ENCODE measurements at places on chromosomes 13 and 19. TPM values are rescaled to one million over a fixed set of nuclear protein-coding genes. Genes with fewer than 3 reads are reported as not detected.
A peak's percentile ranks its signal among the peaks of the same experiment; 100 is the strongest.

DNA sequence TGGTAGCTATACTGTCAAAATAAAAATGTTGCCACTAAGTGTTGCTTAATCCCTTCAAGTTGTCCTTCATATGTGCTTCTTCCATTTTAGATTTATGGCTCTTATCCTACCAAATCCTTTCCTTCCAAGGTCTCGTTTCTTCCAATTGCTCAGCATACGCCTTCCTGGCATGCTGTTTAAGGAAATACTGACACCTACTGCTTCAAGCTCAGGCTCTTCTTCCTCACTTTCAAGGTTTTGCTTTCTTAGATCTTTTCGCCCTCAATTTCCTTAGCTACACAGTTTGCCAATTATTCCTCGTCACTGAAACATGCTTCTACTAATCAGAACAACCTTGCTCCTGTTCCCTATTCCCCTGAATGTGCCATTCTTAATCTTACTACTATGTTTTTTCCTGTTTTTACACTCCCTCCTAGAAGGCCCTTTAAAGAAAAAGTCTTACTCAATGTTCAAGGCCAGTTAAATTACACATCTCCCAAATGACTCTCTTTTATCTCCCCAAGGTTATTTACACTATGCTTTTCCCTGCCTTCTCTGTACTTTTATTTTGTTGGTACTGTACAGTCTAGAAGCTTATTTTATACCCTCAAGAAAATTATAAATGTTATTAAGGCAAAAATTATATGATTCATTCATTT is 343.1 kb downstream of the MZT1 start:
- no peak for DNase-seq

- DNase-seq: peak; percentile 87
Observed at GRCh38 chr13:45047394-45048310, 58.3 kb downstream of the GPALPP1 start.

DNA sequence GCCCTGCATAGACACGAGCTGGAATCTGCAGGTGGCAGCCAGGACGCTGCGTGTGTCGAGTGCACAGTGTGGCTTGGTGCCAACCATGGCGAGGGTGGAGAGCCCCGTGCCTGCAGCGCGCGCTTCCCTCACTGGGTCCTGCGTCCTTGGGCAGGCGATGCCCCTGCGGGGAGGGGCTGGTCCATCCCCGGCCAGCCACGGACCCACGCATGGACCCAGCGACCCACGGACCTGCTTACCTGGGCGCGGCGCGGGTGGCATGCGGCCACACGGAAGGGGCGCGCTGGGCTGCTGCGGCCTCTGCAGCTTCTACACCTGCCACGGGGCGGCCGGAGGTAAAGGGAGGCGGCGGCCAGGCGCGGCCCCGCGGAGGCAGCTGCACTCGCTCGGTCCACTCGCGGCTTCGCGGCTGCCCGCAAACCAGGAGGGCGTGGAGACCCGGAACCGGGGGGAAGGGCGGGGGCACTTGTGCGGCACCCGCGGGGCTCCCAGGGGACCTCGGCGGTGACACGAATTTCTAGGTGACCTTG is 569 bp upstream of the MCF2L start:
- peak; percentile 43 for DNase-seq

GRCh38 chr13:57724486-57725272 is 93.1 kb downstream of the PCDH17 start:
- DNase-seq: peak; percentile 86

- DNase-seq: no peak
Observed at GRCh38 chr13:76825430-76825829, 60.8 kb downstream of the KCTD12 start.

GRCh38 chr19:29539670-29540069 is 13.9 kb downstream of the VSTM2B start:
- no peak for DNase-seq

DNA sequence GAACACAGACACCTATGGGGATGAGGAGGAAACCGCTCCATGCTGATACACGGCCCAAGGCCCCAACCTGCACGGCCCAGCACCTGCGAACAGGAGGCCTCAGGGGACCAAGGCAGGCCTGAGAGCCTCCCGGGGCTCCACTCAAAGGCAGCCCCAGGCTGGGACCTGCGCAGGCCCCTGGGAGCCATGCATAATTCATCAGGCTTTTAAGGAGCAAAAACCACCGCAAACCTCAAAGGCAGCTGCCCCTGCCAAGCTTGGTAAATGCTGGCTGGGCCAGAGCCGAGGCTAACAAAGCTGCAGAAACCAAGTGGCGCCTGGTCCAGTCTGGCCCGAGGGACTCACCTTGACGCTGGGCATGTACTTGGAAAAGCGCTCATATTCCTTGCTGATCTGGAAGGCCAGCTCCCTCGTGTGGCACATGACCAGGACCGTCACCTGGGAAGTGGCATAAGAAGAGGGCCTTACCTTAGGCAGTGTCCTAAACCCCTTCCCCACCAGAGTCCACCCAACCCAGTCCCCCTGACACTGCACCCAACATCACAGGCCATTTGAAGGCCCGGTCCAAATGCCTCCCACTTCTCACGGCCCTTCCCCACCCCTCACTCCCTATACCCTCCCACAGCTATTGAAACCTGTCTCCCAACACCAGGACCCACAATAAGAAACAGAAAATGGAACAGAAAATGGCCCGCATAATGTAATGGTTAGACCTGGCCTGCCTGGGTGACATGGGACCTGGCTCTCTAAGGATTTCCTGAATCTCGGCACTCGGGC is 7.8 kb downstream of the DDX39A start:
- DNase-seq: no peak

- DNase-seq: peak; percentile 66
Observed at GRCh38 chr13:63910511-63910910, 2494.9 kb upstream of the PCDH20 start.

DNA sequence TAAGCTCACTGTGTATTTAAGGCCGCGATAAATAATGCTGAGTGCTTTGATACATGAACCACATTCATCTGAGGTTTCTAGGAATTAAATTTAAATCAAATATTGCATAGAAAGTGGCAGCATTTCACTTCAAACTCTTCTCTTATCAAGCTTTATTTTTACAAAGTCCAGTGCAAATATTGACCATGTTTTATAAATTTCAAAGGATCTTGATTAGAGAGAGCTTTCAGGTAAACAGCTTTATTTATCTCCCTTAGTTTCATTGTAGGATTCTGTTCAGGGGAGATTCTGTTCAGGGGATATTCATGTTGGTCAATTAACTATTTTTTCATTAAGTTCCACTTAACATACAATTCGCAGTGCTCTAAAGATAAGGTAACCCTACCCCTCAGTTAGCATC is 249.7 kb upstream of the IRS2 start:
- DNase-seq: no peak

- DNase-seq: no peak
Observed at GRCh38 chr19:54014920-54015560, 23.6 kb downstream of the CACNG6 start.

- DNase-seq: no peak
Observed at GRCh38 chr13:105627270-105627669, 908.2 kb downstream of the EFNB2 start.

DNA sequence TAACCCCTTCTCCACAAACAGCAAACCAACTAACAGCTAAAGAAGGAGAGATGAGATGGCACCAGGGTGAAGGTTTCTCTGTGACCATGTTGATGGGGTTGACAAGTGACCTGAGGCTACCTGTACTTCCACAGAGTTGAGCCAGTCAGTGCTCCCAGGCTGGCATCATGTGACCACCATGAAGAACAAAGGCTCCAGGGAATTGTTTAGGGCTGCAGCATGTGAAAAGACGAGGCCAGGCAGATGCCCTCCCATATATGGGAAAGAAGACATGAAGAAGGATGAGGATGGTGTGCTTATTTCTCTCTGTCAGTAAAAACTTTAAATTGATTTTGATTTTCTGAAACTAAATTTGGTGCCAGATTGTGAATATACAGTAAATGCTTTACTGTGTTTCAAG is 220.6 kb downstream of the OLFM4 start:
- no peak for DNase-seq

DNA sequence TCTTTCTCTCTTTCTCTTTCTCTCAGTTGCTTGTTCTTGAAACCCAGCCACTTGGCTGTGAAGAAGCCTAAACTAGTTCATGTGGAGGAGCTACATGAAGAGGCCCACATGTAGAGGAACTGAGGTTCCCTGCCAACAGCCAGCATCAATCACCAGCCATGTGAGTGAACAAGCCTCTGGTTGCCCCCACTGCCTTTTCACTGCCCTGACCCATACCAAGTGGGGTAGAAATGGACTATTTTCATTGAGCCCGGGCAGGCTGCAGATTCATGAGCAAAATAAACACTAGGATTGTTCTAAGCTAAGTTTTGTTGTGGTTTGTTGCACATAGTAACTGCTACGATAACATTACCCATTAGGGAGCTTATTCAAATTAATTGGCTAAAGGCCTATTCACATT is 78.7 kb upstream of the FAM216B start:
- no peak for DNase-seq

DNA sequence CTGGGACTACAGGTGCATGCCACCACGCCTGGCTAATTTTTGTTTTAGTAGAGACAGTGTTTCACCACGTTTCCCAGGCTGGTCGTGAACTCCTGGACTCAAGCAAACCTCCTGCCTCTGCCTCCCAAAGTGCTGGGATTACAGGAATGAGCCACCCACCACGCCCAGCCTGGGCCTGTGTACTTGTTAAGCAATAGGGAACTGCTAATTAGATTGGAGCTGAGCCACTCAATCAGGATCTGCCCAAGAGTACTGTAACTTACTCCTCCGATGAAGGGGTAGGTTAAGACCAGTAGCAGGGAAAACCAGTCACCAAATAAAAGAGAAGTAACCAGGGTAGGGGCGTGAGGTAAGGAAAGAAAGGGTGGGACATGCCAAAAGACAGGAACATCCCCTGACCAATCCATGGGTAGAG is 2.3 kb downstream of the DDX39A start:
- no peak for DNase-seq

DNA sequence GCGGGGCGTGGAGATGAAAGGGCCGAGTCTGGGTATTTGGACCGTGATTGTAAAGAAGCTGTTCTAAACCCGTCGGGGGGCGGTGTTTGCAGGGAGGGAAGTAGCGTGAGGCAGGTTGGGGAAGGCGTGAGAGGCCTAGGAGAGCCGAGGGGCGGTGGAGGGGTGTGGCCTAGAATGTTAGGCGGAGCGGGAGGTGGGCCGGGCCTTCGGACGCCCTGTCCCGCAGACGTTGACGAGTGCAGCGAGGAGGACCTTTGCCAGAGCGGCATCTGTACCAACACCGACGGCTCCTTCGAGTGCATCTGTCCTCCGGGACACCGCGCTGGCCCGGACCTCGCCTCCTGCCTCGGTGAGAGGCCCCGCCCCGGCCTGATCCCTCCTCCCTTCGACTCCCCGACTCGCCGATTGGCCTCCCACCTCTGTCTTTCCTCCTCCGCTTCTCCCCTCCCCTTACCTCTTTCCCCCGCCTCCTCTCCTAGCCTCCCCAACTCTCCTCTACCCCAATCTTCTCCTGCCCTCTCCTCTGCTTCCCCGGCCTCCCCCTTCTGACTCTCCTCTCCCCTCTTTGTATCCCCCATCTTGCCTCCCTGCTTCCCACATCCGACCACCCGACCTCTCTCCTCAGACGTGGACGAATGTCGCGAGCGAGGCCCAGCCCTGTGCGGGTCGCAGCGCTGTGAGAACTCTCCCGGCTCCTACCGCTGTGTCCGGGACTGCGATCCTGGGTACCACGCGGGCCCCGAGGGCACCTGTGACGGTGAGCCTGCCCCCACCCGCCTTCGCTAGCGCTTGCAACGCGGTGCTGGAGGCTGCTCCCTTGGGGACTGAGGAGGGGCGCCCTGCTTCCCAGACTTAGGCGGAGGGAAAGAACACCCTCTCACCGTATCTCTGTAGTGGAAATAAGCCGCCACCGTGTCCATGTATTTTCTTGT is 12.8 kb downstream of the LTBP4 start:
- DNase-seq: peak; percentile 93

GRCh38 chr19:49361438-49362047 is 673 bp downstream of the TEAD2 start:
- DNase-seq: peak; percentile 90

- no peak for DNase-seq
Observed at GRCh38 chr19:57441979-57442752, 7.0 kb downstream of the ZNF749 start.

DNA sequence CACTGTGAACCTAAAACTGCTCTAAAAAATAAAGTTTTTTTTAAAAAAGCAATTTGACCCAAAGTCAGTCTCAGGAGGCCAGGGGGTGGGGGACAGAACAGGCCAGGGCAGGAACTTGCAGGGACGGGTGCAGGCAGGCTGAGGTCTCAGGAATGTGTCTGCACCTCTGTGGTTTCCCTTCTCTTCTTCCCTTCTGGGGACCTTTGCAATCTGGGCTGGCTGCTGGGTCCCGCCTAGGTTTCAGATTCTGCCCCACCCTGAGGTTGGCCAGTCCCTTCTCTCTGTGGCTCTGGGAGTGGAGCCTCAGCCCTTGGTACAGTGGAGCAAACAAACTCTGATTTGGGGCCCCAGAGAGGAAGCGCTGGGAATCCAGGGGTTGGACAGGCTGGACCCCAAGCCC is 5.3 kb upstream of the F2RL3 start:
- no peak for DNase-seq

DNA sequence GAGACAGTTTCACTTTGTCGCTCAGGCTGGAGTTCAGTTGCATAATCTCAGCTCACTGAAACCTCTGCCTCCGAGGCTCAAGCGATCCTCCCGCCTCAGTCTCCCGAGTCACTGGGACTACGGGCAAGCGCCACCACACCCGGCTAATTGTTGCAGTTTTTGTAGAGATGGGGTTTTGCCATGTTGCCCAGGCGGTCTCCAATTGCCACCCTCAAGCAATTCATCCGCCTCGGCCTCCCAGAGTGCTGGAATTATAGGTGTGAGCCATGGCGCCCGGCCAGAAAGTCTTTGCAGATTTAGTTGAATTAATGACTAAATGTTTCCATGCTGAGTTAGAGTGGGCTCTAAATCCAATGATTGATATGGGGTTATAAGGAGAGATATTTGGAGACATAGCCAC is 4.5 kb upstream of the CADM4 start:
- DNase-seq: no peak

DNA sequence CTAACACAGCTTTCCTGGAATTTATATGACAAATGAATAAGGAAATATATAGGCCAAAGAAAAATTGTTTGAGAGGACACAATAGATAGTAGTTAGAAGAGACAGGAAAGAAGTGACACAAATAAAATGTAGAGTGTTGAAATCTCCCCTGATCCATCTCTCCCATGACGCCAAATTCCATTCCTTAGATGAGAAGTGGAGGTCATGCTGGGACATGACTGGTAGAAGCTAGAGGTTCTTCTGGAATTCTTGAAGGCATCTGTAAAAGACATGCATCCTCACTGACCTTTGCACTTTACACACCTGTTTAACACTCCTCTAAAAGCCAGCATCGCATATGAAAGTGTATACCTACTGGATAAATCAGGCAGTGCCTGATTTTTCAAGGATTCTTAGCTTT is 67.8 kb downstream of the DGKH start:
- DNase-seq: no peak

GRCh38 chr13:40404967-40405716 is 261.3 kb downstream of the FOXO1 start:
- no peak for DNase-seq

OSCAR gene
- 2.4 TPM for total RNA-seq

CNN1 gene
- total RNA-seq: 7.2 TPM

DCAF15 gene
- total RNA-seq: 28.6 TPM

BEST2 gene
- total RNA-seq: not detected

ARGLU1 gene
- 467 TPM for total RNA-seq

FAM216B gene
- not detected for total RNA-seq

SLC10A2 gene
- total RNA-seq: not detected

PROZ gene
- total RNA-seq: not detected

Data from neural progenitor cell (in vitro differentiated cells).